ENCODE measurements at places on chromosomes 1 and 21.

DNA sequence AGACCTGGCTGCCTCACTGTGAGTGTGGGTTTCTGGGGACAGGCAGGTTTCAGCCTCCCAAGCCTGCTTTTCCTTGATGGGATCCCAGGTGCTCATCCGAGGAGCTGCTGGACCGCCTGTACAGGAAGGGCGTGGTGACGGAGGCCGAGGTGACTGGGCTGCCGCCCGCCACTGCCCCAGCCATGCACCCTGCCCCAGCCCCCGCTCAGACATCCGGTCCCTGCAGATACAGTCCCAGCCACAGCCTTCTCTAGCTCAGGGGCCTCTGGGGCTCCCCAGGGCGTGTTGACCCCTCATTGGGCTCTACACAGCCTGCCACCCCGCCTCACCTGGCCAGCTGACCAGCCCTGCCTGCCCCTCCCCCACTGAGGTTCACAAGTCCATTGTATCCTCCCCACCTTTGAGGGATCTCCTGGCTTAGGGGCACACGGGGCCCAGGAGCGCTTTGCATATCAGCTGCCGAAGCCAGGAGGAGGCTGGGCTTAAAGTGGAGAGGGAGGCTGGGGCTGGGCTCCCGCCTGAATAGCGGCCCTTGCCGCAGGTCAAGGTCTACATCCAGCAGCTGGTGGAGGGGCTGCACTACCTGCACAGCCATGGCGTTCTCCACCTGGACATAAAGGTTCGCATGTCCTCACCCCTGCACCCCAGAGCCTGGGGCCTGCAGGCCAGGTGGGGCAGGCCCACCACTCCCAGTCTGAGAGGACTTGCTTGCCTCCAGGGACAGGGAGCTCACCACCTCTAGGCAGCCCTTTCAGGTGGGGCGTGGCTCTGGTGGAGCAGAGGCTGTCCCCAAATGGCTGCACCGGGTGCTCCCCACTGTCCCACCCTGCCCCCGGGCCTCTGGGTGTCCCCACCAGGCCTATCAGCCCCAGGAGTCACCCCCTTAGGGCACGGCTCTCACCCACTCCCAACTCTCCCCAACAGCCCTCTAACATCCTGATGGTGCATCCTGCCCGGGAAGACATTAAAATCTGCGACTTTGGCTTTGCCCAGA is 38.5 kb downstream of the TRIM11 start:
- DNase-seq, result no peak

GRCh38 chr1:69363236-69363635 is 204.5 kb upstream of the LRRC7 start:
- no peak for DNase-seq

- DNase-seq, result no peak
Observed at GRCh38 chr21:46543306-46543705, 61.6 kb downstream of the S100B start.

- DNase-seq, result no peak
Observed at GRCh38 chr1:28517649-28517999, 11.8 kb downstream of the RCC1 start.

DNA sequence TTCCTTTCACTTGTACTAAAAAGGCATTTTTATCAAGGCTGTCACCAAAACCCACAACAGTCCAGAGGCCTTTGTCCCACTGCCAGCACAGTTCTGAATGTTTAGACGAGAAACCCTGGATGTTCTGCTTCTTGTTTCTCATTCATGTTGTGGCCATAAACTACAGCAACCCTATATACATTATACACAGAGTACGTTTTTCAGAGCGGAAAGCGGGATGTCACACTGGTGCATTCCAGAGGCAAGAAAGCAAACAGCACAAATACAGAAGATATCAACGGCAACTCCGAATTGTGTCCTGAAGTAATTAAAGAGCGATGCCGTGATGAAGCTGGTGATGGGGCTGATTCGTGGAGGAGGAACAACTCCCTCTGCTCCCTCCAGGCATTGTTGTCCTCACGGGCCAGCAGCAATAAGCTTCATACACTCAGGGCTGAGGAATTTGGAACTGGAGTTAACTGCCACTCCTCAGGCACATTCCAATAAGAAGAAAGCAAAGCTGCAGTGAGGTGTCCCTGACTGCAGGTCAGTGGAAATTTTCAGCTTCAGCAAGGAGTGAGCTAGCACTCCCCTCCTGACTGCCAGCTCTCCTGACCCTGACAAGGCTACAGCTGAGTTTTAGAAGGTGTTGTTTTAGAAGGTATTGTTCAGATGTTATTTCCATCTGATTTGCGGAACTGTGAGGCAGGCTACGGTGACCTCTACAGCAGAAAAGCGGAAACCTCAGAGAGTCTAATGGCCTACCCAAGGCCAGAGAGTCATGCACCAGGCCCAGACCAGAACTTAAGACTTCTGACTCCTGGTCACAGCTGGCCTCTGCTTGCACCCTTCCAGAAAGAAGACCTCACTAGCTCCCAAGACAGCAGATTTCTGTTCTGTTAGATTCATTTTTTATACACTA is 149.0 kb downstream of the TGFBR3 start:
- peak; percentile 43 for DNase-seq

GRCh38 chr1:244304156-244304555 is 147.6 kb downstream of the ADSS2 start:
- DNase-seq, result no peak

- DNase-seq, result no peak
Observed at GRCh38 chr21:26758083-26758880, 86.9 kb downstream of the ADAMTS1 start.

GRCh38 chr1:162009501-162010174 is 14.0 kb downstream of the OLFML2B start:
- DNase-seq, result no peak

DNA sequence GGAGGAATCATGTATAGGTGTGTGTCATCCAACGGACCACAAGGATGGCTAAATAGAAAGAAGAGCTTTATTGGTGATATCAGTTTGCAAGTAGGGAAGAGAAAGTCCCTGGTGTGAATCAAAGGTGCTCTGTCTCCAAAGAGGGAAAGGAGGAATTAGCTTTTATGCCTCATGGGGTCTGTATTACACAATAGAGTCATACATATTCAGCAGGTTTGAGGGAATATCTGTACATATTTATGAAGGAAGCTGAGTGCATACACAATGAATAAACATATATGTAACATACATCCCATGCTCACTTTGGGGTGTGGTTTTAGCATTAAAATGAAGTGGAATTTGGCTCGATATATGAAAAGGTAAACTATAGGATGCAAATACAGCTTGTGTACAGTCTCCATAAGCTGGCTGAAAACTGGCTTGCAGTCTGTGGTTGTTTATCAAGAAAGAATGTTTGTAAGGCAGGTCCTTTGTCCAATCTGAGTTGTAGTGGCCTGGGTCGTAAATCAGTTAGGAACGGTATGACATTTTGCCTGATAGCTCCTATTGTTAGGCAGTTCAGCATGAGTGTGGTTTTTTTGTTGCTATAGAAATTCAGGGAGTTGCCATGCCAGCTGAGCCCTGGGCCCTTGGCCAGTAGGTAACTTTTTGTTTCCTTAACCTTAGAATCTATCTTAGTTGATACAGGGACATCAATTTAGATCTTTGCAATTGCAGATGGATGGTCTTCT is 198.0 kb upstream of the ZP4 start:
- DNase-seq, result no peak

DNA sequence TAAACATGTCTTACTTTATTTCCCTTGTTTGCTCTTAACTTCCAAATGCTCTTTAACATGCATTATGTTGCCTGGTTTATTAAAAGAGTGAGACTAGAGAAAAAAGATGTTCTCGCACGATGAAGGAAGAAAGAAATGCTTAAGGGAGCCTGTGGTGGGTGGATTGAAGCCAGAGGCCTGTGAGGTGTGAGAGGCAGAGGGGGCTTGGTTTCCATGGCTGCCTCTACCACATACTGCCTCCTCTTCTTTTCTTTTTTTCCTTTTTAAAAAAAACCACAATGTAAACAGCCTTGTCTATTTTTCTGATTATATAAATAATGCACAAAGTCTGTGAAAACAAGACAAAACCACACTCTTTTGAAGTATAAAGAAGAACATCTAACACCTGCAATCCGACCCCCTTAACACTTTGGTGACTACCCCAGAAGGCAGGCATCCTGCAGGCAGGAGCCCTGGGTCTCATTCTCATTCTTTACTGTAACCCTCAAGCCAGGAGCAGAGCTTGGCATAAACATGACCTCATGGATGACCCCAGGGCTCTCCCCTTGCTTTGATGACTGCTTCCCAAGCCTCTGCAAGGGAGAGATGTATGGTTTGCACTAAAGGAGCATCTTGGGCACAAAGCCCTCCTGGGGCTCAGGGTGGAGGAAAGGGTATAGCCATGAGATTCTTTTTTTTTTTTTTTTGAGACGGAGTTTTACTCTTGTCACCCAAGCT is 10.1 kb upstream of the PARP1 start:
- DNase-seq, result no peak

GRCh38 chr1:209648346-209648745 is 3.9 kb downstream of the LAMB3 start:
- DNase-seq, result no peak

DNA sequence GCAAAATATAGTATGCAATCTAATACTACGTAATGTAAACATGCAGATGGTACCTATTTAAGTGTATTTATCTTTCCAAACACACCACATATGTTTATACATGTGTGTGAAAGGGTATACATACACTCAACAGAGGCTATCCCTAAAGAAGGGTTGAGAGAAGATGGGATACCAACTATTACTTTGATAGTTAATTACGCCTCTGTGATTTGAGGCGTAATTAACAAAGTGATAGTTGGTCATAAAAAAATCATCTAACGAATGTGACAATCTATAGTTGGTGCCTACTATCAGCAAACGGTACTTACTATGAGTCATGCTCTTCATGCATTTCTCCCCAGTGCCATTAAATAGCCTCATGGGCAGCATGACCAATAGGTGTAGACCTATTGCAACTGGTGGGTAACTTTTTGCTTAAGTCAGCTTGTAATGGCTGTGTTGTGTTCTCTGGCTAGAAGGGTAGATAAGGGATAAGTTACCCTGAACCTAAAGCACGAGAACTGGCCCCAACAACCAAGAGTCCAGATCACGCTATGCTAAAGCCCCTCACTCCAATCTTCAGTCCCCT is 15.3 kb downstream of the RCAN1 start:
- no peak for DNase-seq

Data from AG09319 (cell line).